GM12865 (cell line): ENCODE measurements at places on chromosomes 5 and 9.

GRCh38 chr5:14870337-14871213, 1.0 kb downstream of the ANKH start:
- DNase-seq = peak; percentile 61

GRCh38 chr9:80066931-80067330, 495.2 kb downstream of the TLE4 start:
- DNase-seq = no peak

DNA sequence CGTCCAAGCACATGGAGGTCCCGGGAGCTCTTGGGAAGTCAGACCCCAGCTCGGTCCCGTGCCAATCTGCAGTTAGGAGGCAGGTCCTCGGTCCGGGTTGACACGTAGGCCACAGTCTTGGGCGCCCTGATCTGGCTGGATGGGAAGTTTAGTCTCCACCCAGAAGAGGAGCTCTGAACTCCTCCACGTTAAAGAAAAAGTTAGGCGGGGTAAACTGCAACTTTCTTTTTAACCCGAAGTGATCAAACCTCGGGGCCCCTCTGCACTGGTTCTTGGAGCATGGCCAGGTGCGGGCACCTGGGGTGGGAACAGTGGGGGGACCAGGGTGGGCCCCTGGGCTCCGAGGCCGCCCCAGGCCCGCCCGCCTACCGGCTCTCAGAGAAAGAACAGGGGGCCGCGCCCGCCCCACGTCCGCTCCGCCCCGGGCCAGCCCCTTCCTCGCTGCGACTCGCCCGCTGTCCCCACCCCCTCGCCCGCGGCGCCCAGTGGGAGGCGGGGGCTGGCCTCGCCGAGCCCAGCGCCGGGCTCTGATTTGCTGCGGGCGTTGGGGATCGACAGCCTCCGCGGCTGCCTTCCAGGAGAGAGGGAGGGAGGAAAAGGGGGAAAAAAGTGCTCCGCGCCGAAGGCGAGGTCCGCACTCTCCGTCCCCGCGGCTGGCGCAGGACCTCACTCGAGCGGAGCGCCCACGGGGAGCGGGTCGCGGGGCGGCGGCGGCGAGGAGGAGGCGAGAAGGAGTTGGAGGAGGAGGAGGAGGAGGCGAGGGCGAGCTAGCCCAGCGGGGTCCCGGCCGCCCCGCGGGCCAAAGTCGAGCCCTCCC, at the start of gene COL5A1:
COL5A1 (plus strand) TSS at position 631 of the 817 bp plus-strand sequence. CDS start 385 bp downstream, outside the sequence.
- DNase-seq = no peak

DNA sequence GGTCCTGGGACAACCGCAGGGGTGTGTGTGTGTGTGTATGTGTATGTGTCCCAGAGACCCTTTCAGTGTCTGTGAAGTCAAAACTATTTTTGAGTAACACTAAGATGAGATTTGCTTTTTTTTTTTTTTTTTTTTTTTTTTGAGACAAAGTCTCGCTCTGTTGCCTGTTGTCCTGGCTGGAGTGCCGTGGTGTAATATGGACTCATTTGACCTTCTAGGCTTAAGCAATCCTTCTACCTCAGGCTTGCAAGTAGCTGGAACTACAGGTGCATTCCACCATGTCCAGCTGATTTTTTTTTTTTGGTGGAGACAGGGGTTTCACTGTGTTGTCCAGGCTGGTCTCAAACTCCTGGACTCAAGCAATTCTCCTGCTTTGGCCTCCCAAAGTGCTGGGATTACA, 97.4 kb upstream of the KLF9 start:
- no peak for DNase-seq

- DNase-seq = no peak
Measured at GRCh38 chr5:143308731-143309130, 94.8 kb downstream of the NR3C1 start.

GRCh38 chr5:176789873-176790615, 20.3 kb upstream of the UNC5A start:
- DNase-seq = no peak

DNA sequence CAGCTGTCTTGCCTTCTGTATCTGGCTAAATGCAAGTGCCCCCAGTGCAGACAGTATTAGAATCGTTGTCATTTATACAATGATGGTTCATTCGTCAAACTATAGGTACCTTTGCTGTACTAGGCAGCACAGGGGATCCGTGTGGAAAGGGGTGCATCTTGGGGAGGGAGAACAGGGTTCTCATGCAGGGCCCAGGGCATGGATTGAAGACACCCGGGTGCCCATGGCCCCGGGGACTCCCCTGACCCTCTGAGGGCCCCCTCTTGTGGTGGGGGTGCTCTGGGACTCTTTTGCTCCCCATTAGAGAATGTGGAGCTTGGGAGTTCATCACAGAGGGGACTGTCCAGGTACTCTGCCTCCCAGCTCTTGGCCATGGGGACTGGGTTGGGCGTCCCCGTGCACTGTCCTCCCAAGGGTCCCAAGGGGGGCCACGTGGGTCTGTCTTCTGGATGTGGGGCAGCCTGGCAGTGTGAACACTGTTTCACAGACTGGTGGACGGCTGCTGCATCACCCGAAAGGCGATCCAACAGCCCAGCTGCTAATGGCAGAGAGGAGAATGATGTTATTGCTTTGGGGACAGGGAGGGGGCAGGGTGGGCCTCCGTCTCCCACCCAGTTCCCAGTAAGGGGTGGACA, 36.9 kb upstream of the RXRA start:
- DNase-seq = no peak

DNA sequence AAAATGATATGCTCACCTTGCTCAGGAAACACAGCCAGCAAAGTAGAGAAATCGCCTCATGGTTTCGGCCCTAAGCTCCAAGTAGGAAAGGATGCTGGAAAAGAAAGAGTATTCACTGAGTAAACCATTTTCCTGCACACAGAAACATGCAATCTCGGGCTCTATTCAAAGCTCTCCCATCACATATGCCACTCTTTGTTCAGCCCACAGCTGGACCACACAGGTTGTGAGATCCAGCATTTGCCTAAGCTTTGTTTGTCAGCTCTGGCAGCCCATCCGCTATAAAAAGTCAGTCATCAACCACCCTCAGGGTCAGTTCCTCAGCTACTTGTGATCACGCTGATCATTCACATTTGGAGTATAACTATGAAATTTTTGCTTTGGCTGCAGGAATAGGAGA, 96.5 kb upstream of the SMARCA2 start:
- no peak for DNase-seq

- DNase-seq = no peak
Measured at GRCh38 chr5:94759961-94760360, 141.5 kb downstream of the SLF1 start.

GRCh38 chr9:88808019-88808656, 183.1 kb upstream of the S1PR3 start:
- DNase-seq = no peak

GRCh38 chr5:89374144-89374784, 491.3 kb upstream of the MEF2C start:
- peak; percentile 39 for DNase-seq

- no peak for DNase-seq
Measured at GRCh38 chr5:180484813-180485212, 9.4 kb upstream of the CNOT6 start.

DNA sequence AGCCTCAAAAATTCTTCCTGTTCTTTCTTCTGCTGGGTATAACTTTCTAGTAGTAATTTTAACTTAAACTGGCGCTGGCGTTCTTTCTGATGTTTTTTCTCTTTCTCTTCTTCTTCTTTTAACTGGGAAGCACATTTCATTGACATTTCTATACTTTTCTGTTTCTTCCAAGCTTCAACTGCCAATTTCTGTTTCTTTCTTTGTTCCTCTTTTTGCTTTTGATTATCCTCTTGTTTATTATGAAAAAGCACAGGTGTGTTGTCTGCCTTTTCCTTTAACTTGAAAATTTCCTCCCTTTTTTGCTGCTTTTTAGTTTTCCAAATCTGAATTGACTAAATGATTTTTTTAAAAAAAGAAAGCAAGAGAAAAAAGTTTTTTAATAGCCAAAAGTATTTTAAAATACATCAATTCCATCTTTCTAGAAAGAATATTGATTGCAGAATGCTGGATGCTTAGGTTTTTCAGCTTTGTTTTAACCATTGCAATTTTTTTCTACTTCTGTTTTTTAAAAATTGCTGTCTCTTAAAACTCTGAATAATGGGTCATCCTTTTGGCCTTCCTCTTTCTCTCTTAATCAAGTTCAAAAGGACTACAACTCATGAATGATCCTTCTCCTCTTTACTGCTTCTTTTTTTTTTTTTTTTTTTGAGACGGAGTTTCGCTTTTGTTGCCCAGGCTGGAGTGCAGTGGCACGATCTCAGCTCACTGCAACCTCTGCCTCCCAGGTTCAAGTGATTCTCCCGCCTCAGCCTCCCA, 8.8 kb upstream of the PGGT1B start:
- DNase-seq = no peak

DNA sequence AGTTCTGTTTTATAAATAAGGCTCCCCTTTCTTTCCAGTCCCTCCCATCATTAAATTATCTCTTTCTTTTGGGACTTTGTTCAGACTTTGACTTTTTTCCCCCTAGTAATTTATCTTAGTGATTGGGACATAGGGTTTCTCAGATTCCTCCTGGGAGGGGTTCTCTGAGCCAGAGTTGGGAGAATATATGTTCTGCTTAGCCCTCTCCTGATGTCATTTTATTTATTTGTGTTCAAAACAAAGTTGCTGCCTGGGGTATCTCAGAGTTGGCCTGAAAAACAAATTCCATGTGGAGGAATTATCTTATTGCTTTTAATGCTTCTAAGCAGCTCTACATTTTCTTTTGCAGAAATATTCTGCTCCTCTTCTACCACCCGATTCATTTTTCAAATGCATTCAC, 211.0 kb downstream of the PCSK5 start:
- DNase-seq = no peak
